Activated T-helper 2 cell treated with anti-CD3 and anti-CD28 coated beads, Interferon-gamma antibody, Interleukin-2, Interleukin-4, amounts not matched to agents 10 μg/mL and 5 μg/mL and 100 μg/mL, durations not matched to agents 14 hours and 24 hours and 36 hours (primary cell): ENCODE measurements at places on chromosomes 3 and 15. TPM values are rescaled to one million over a fixed set of nuclear protein-coding genes. Genes with fewer than 3 reads are reported as not detected.

The PLCB2 gene
- 96.3 and 98.9 TPM in 2 replicates for total RNA-seq

The GOLGA8J gene
- total RNA-seq, result not detected in 2 replicates

DNA sequence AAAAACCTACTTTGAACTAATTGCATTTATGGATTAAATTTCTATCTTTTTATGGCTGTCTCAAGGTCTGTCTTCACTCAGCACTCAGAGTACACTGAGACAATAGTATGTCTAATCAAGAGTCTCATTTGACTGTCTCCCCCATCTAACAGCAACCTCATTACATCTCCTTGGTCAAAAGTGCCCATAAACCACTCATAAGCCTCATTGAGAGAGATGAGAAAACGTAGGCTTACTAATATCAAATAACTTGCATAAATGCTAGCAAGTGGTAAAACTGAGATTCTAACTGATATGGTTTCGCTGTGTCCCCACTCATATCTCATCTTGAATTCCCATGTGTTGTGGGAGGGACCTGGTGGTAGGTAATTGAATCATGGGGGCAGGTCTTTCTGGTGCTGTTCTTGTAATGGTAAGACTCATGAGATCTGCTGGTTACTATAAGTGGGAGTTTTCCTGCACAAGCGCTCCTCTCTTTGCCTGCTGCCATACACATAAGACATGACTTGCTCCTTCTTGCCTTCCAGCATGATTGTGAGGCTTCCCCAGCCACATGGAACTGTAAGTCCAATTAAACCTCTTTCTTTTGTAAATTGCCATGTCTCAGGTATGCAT, 113.9 kb downstream of the TFDP2 start:
- DNase-seq, result no peak

- no peak for DNase-seq
Measured at GRCh38 chr3:173586166-173586565, 188.6 kb downstream of the NLGN1 start.

DNA sequence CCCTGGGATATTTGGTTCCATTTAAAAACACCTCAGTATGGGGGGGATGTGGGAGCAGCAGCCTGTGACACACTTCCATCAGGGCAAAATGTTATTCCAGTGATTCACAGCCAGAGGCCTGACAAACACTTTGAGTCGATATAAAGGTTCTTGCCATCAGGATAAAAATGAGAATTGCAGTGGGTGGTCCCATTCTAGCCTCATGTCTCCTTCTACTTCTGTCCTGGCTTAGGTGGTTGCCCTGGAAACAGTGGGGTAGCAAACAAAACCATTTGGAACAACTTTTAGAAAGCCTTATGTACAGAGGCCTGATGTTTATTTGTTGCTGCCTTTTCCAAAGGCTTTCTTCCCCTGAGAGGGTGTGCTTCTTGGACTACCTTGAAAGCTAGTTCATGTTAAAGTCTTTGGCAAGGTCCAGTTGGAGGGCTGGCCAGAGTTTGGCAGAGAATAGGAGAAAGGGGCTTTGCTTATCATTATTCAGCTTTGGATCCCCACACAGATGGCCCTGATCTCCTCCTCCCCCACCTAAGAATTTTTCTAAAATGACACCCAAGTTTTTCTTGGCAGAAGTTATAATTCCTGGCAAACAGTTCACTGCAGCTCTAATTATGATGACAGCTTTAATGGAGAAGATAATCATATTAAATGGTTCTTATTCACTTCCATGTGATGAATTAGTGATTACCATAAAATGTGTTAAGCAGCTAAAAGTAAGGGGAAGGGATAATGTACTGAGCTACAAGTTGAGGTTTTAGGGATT, 84.2 kb upstream of the ZNF280D start:
- DNase-seq, result no peak

GRCh38 chr3:36700537-36701248, 63.7 kb downstream of the DCLK3 start:
- peak; percentile 17 for DNase-seq

The PPARG gene
- total RNA-seq, result 40.1 and 43.6 TPM in 2 replicates

- no peak for DNase-seq
Measured at GRCh38 chr3:105177576-105177975, 189.1 kb upstream of the ALCAM start.

GRCh38 chr15:25832158-25832557, 31.0 kb downstream of the ATP10A start:
- DNase-seq, result no peak

DNA sequence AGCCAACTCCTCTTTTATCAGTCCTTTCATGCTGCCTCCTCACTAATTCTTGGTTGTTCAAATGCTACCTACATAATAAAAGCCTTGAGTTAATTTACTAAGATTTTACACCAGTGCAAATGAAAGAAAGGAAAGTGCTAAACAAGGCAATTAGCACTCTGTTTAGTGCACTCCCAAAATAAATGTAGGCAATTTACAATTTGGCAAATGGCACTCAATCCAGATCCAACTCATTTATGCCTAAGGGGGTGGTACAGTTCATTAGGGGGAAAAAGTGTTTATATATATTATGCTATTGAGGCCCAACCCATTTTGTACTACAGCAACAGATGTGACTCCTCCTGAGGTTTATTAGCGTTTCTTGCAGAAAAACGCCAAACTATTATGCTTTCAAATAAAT, 370.1 kb downstream of the NR2F2 start:
- no peak for DNase-seq

The CDHR4 gene
- 0.16 TPM in 1 of 2 replicates, not detected in the other for total RNA-seq

DNA sequence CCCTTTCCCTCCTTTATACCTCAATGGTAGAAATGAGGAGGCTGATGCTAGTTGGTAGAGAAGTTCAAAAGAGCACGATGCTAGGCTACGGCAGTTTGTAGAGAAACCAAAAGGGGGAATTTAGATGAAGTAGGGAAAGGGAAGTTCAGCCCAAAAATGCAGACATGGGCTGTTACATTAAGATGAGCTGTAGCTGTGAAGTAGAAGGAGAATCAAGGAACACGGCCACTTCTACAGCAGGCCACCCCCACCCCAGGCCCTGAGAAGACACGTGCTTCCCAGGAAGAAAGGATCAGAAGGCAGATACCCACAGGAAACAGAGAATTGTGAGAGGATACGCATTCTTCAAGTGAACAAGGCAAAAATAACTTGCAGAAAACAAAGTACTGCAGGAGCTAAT, 2.1 kb upstream of the PARP14 start:
- DNase-seq, result no peak

GRCh38 chr3:46829699-46830208, 33.5 kb downstream of the MYL3 start:
- no peak for DNase-seq

- DNase-seq, result no peak
Measured at GRCh38 chr3:173103469-173103868, 37.6 kb downstream of the SPATA16 start.

DNA sequence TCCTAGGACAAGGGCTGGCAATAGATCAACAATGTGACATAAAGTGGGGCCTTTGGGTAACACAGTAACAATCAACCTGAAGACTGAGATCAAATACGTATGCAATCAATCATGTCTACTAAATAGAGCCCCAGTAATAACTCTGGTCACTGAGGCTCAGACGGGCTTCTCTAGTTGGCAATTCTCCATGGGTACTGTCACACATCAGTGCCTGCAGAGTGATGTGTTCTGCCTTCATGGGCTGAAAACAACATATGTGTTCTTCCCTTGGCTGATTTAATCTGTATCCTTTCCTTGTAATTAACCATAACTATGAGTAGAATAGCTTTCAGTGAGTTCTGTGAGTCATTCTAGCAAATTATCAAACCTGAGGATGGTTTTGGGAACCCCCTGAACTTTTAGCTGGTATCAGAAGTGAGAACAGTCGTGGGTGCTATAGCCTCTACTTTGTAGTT, 113.6 kb downstream of the TMCO5A start:
- no peak for DNase-seq

GRCh38 chr3:82177774-82178173, 416.3 kb upstream of the GBE1 start:
- no peak for DNase-seq

GRCh38 chr15:73997986-73998385, 3.5 kb downstream of the PML start:
- no peak for DNase-seq

- no peak for DNase-seq
Measured at GRCh38 chr15:40245666-40246450, 7.0 kb downstream of the PAK6 start.

The ST8SIA2 gene
- not detected in 2 replicates for total RNA-seq

The TLR9 gene
- total RNA-seq, result 0.32 and 0.50 TPM in 2 replicates

DNA sequence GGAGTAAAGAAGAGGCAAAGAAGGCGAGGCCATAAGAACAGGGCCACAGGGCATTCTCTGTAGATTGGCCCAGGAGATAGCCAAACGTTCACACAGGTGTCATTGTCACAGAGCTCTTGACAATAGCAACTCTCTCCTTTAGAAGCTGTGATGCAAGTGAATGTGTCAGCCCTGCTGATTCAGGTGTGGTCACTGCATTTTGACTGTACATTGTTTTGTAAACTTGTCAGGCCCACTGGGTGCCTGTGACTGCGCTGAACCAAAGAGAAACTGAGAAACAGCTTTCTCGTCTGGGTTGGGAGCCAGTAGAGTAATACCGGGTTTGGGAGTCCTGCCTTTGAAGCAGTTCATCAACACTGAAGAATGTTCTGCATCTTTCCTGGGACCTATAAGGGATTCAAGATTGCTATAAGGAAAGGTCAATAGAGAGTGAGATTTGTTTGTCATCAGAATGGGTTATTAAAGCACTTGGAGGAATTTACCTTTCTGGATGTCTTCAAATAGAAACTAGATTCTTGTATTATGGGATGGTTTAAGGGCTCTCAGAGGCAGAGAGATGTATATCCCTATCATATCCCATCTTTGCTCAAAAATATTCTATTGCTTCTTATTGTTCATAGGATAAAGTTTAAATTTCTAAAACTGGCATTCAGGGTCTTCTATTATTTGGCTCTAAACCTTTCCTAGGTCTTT, 45.4 kb downstream of the TMEM45A start:
- DNase-seq, result no peak

The NOX5 gene
- total RNA-seq, result 0.21 TPM in 1 of 2 replicates, not detected in the other

The CLDN11 gene
- total RNA-seq, result 0.18 TPM in 1 of 2 replicates, not detected in the other

DNA sequence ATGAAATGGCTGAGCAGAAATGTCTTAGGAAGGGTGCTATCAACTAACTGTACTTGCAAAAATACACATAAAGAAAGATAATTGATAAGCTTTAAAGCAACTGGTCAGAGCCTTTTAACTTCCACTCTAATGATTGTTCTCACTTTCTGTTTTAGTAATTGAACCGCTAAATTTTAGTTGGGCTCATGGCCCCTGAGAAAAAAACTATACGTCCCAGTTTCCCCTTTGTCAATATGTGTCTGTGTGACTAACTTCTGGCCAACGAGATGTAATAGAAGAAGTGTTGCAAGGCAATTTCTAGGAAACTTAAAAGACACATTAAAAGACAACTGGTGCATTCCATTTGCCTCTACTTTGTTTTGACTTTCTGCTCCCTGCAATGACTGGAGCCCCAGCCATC, 223.9 kb downstream of the NR1D2 start:
- no peak for DNase-seq

The PLCH1 gene
- total RNA-seq, result 0.09 and 0.25 TPM in 2 replicates
